ENCODE measurements at places on chromosomes 16 and 17.
A peak's percentile ranks its signal among the peaks of the same experiment; 100 is the strongest.

GRCh38 chr17:80137131-80137530 is 9.8 kb downstream of the EIF4A3 start:
- no peak for DNase-seq

DNA sequence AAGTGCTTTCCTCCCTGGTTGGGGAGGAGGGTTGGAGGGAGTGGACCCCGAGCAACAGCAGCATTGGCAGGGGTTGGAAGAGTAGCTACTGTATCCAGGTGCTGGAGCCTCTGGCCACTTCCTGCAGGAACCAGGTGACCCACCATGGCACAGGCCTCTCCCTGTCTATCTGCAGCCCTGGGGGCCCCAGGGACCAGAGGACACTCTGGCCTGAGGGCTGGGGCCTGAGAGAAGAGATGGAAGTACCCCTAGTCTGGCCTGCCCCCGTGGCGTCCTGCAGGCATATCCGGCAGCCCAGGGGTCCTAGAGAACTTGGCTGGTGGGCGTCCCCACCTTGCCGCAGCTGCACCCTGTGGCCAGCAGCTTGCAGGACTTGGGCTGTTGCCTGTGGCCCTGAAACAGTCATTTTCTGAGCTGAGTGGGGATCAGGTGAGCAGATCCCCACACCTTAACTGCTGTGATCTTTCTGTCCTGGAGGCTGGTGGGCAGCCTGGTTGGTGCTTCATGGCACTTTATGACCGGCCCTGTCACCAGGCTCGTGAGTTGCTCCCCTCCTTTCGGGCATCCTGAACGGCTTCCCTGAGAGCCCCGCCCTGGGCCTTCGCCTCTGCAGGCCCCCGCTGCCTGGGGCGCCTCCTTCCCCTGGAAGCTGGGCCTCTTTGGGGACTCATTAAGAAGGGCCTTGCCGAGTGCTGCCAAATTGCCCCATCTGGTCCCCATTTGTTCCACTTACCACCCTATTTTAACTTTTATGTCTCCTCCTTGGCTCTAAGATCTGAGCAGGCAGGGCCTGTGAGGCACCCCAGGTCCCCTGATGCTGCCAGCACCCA is 298.6 kb downstream of the SEC14L1 start:
- no peak for DNase-seq

GRCh38 chr16:11666103-11667055 is 1.9 kb upstream of the SNN start:
- no peak for DNase-seq

DNA sequence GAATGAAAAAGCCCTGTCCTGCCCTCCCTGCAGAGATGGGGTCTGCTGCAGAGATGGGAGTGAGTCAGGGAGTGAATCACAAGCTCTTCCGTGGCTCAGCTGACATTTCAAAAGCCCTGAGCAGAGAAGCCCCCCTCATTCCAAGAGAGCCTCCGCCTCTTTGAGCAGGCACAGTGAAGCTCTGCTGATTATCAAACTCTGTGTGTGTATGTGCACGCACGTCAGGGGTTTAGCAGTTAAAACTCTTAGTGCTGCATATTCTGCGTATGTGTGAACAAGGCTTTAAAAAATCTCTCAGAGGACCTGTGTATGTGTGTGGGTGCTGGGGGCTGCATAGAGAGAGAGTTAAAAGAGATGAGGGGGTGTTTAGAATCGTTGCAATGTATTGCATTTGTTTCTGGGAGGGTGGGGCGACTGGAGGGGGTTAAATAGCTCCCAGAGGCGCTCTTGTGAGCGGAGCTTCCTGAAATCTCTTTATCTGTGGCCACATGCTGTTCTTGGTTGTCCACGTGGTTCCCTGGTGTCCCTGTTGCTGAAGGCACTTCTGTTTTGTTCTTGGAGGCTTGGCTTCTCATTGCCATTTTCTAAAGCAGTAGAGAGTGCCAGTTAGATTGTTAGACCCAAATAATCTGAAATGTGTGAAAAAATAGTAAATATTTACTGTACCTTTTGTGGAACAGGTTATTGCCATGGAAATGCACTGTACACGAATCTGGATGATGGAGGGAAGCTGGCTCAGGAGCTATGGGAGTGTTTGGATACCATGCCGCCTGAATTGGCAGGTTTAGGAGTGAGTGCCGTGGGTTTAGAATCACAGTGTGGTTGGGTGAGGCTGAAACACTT is 116.6 kb downstream of the PRKCB start:
- DNase-seq = no peak

- DNase-seq = no peak
Observed at GRCh38 chr16:55323637-55324271, at the start of gene IRX6. Gene IRX6, plus strand, starts transcription at chr16:55324203. Its CDS starts 889 bp downstream, at chr16:55325092.

- DNase-seq = no peak
Observed at GRCh38 chr17:65848751-65849150, 287.3 kb upstream of the AXIN2 start.

- DNase-seq = no peak
Observed at GRCh38 chr17:7218166-7218565, 1.5 kb downstream of the DLG4 start.

DNA sequence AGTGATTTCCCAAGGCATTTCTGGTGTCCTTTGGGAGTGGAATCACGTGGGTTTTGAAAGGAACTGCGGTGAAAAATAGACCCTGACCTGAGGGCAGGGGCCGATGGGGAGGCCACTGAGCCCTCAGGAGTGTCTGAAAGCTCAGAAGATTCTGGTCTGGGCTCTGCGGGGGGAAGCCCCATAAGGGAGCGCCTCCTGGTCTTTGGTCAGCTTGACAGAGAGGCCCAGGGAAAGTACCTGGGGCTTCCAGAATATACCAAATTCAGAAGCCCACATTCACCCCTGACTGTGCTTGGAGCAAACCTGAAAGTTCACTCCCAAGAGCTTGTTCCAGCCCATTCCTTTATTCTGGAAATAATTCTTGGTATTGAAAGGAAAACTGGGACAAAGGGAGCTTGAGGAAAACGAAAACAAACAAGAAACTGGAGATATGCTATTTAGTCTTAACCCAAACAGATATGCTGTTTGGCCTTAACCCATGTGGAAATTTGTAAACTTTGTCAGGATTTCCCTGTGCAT is 23.2 kb upstream of the NAGLU start:
- DNase-seq = no peak

GRCh38 chr16:88977018-88977811 is at the start of gene CBFA2T3:
Gene CBFA2T3, minus strand, starts transcription at chr16:88977207. Its CDS starts 400 bp downstream, at chr16:88976807.
- DNase-seq = no peak

DNA sequence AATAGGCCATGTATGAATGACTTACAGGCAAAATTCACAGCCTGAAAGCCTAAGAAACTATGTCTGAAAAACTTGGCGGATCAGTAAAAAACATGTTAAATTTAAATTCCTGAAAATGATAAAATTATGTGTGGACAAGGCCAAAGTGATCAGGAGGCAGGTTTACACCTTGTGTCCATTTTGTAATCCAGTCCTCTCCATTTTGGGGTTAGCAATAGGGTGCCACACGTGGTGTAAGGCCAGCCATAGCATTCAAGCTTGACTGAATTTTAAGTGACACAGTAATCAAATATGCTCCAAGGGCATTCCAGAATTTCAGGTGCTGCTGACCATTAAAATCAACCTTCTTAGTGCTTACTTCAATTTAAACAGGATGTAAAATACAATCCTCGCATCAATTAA is 2.7 kb downstream of the RNF43 start:
- DNase-seq = peak; percentile 52

GRCh38 chr17:59752446-59752845 is 45.0 kb downstream of the VMP1 start:
- DNase-seq = no peak

- DNase-seq = peak; percentile 39
Observed at GRCh38 chr17:18368946-18369345, 5.6 kb upstream of the SHMT1 start.

Measured in bronchial epithelial cell (primary cell).